Occipital lobe (tissue), 3 donors: ENCODE measurements at places on chromosomes 6 and 20.

DNA sequence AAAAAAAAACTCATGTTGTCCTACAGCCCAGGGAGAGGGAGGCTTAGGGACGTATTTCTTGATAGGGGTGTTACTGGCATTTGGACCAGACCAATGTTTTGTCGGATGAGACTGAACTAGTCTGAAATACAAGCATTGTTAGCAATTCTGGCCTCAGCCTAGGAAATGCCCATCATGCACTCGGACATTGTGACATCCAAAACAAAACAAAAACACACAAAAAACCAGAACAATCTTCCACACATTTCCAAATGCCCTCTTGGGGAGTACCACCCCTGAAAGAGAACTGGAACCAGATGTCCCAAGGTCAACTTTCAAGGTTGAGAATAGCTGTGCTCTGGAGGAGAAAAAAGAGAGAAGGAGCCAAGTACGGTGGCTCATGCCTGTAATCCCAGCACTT, 299.1 kb upstream of the JARID2 start:
- DNase-seq = no peak

GRCh38 chr6:35751594-35751993, 14.8 kb downstream of the ARMC12 start:
- no peak for DNase-seq

DNA sequence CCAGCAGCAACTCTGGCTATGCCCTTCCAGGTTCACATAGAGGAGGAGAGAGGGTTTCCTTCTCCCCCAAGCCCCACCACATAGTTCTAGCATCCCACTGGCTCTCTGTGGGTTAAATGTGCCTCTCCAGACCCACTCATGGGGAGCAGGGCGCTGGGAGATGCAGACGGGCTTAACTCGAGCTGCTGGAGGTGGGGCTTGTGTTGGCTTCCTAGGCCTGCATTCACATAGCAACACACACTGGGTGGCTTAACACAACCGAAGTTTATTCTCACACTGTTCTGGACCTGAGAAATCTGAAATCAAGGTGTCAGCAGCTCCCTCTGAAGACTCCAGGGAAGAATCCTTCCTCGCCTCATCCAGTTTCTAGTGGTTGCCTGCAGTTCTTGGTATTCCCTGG, 33.6 kb downstream of the SLC2A10 start:
- DNase-seq = no peak

GRCh38 chr6:23365732-23366131, 760.3 kb upstream of the NRSN1 start:
- DNase-seq = no peak

DNA sequence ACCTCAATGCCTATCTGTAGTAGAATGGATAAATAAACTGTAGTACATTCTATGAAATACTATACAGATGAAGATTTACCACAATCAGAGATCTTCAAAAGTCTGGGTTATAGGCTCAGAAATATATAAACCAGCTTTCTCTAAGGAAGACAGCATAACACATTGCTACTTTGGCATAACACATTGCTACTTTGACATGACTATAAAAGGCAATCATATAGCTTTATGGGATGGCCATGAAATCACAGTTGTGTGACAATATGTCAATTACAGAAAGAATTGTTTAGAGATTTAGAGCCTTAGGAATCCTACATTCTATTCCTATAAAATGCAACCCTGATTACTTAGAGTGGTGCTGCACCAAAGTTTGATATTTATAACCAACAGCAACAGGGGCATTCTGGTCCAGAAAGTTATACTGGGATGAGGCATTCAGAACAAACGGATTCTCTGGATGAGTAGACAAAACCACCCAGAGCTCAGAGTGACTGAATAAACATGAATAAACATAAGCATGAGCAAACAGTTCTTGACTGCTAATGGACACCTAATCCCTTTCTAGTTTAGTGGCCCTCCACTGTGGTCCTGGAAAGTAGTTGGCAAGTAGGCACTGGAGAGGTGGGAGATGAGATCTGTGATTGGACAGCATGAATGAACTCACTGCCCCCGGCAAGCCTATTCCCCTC, 12.0 kb downstream of the TTI1 start:
- DNase-seq = no peak

DNA sequence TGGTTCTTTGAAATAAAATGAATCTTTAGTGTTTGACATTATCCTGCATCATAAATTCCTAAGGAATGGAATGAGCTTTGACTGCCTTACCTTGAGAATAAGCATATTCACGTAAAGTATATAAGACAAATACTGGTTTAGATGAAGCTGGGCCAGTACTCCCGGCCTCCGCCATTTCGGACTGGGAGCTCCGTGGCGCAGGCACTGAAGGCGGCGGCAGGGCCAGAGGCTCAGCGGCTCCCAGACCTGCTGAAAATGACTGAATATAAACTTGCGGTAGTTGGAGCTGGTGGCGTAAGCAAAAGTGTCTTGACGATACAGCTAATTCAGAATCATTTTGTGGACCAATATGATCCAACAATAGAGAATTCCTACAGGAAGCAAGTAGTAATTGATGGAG, 76.2 kb upstream of the FAM83B start:
- DNase-seq = no peak

- peak; percentile 65 for DNase-seq
Measured at GRCh38 chr6:5905431-5906339, 101.0 kb downstream of the NRN1 start.

DNA sequence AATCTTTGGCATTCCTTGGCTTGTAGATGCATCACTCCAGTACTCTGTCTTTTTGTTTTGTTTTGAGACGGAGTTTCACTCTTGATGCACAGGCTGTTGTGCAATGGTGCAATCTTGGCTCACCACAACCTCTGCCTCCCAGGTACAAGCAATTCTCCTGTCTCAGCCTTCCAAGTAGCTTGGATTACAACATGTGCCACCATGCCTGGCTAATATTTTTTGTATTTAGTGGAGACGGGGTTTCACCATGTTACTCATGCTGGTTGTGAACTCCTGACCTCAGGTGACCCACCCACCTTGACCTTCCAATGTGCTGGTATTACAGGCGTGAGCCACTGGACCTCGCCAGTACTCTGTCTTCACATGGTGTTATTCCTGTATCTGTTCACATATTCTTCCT, 35.8 kb upstream of the LGSN start:
- DNase-seq = no peak

GRCh38 chr6:46972531-46972930, 50.8 kb upstream of the ADGRF5 start:
- DNase-seq = no peak

DNA sequence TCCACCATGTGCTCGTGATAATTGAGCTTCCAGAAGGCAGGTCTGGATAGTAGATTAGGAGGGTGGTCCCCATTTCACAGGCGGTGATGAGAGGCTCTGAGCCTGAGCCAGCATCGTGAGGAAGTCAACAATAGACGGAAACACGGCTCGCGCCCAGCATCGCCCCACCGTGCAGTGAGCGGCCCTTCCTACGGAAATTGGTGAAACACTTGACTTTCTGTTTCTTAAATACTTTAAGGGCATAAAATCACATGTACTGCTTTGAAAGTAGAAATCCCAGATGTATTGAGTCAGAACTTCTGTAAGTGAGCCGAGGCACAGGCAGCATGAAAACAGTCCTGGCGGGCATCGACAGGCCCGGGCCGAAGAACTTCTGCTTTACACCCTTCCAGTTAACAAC, 4.3 kb upstream of the KIF25 start:
- no peak for DNase-seq

DNA sequence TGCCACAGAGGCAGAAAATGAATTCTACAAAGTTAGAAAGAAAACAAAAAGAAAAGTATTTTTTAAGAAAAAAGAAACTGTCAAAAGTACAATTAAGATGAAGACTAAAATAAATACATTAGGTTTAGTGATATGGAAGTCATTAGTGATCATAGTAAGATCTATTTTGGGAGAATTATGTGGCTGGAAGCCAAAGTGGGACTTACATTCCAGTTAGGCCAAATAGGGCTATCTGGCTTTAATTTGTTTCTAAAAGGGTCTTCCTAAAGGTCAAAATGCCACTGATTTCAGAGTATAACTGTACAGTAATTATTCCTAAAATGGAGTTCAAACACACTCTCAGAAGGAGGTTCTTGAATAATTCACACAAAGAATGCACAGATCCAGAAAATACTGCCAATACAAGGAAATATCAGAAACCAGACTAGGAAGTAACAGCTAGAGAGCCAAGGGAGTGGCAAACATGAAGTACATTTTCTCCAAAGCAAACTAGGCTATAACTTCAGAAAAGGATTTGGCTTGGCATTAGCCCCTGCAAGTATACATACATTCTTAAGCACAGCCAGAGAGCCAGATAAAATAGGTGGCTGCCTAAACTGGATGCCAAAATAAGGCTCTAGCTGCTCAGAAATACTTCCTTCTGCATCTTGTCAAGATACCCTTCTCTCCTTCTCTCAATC, 45.3 kb downstream of the PDSS2 start:
- DNase-seq = no peak

DNA sequence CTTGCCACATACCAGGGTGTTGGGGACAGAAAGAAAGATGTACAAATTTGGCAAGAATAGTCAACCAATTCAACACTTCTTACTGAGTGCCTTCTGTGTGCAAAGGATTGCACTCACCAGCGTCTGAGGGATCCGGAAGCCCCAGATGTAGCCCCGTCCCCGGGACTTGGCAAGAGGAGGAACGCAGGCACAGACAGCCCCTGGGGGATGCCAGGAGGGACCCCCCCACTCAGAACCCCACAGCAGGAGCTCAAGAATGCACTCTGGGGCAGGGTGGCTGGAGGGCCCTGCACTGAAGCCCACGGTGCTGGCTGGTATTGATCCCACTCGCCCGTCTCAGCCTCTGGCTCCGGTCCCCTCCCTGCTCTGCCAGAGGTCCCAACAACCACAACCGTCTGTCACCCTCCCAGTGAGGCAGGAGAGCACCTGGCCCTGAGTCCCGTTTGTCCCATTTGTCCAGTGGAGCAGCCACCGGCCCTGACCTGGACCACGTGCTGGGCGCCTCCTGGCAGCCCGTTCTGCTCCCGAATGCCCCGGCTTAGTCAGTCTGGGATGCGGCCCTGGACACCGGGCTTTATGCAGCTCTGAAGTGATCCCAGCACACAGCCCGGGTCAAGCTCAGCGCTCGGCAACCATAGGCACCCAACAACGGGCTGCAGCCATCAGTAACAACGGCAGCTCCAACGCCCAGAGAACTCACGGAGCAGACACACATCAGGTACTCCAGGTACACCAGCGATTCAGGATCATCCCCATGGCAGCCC, 128.7 kb downstream of the DLL1 start:
- DNase-seq = no peak

GRCh38 chr6:151436300-151436699, 15.6 kb downstream of the RMND1 start:
- DNase-seq = no peak

DNA sequence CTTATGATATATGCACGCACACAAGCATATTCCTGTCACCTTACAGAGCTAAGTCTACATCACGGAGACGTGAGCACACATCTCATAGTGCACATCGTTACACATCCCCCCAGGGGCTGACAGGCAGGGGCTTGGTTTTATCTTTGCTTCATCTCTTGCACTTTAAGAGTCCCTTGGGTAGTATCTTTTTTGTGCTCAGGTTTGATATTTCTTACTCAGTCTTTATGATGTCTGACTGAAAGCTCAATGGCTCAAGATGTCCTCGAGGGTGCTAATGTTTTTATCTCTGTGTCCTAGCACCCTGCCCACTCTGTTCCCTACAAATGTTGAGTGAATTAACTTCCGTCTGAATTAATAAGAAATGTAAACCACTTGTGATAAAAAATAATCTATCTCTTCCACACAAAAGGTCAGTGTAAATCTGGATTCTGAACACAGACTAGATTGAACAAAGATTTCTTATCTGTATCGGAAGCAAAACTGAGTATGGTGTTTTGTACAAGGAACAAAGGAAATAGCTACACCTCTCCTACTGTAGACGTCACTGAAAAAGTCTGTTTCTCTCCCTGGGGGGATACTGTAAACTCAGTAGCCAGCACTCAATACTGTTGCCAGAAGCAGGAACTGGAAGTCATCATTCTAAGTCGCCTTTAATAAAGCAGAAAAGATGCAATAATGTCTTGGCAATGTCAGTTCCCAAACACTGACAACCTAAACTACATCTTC, 195.1 kb downstream of the PRKN start:
- DNase-seq = no peak

GRCh38 chr20:420721-421574, 12.8 kb downstream of the RBCK1 start:
- no peak for DNase-seq

DNA sequence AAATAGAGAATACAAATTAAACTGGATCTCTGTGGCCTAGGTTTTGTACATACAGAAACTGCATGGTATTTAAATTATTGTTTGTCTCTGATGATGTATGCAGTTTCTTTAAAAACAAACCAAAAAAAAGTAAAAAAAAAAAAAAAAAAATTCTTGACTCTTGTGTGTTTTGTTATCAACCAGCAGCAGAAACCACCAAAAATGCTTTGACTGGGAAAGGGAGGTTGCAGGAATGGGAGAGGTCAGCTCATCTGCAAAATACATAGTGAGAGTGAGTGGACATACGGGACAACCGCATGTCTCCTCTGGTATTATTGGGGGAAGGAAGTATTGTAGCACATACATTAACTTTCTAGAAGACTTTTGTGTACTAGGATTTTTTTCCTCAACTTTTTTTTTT, 38.0 kb downstream of the TBC1D7 start:
- no peak for DNase-seq

- DNase-seq = no peak
Measured at GRCh38 chr20:63377951-63378381, 16.8 kb upstream of the CHRNA4 start.

DNA sequence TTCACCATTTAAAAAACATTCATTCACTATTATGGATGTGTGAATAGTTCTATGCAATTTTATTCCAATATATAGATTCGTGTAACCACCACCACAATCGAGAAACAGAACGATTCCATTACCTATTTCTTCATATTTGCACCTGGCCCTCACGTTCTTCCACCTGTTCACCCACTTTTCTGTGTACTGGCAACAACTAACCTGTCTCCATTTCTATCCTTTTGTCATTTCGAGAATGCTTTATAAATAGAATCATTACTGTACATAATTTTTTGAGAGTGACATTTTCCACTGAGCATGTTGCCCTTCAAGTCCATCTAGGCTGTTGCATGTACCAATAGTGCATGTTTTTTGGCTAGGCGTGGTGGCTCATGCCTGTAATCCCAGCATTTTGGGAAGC, 23.2 kb upstream of the STX11 start:
- DNase-seq = no peak

DNA sequence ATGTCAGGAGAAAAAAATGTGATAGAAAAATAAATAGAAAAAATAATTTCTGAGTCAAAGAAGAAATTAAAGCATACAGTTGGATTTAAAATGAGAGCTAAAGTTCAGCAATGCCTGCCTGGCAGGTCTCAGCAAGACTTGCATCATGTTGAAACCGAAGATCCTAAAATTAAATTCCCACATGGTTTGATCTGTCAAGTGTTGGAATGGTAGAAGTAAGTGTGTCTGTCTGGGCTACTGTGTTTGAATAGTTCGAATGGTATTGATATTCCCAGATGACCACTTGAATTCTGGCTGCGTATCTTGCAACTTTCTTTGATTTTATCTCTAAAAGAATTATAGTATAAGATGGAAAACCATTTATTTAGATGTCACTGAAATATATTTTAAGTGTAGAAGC, 1349.6 kb downstream of the EPHA7 start:
- DNase-seq = no peak
